RWPE1 (cell line): ENCODE measurements at places on chromosomes 16 and 17.
A peak's percentile ranks its signal among the peaks of the same experiment; 100 is the strongest.

GRCh38 chr17:29090750-29091605 is 48.0 kb downstream of the PIPOX start:
- no peak for DNase-seq

DNA sequence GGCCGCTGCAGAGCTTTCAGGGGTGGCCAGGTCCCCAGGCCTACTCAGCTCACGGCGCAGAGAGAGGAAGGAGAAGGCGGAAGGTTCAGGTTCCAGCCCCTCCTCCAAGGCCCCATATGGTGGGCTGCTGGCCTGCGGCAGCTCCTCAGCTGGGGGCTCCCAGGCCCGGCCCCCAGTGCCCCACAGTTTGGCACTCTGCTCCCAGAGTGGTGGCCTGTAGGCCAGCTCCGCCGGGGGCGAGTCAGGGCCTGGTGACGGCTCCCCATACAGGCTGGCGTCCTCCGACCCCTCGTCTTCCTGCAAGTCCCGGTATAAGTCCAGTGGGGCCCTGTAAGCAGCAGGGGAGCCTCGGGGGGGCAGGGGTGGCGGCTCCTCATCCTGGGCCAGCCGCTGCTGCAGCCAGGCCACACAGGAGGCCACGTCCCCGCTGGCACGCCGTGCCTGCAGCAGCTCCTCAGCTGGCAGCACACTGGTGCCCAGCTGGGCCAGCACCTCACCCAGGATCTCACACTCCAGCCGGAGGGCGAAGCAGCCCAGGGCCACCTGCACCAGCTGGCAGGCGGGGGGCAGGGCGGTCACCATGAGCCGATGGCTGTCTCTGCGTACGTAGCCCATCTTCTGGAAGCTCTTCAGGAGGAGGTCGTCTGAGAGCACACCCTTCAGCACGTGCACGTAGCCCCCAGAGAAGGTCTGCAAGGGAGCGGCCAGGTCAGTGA is 3.7 kb downstream of the SPATA2L start:
- DNase-seq, result no peak

GRCh38 chr17:68288375-68288774 is 2.6 kb downstream of the SLC16A6 start:
- DNase-seq, result no peak

DNA sequence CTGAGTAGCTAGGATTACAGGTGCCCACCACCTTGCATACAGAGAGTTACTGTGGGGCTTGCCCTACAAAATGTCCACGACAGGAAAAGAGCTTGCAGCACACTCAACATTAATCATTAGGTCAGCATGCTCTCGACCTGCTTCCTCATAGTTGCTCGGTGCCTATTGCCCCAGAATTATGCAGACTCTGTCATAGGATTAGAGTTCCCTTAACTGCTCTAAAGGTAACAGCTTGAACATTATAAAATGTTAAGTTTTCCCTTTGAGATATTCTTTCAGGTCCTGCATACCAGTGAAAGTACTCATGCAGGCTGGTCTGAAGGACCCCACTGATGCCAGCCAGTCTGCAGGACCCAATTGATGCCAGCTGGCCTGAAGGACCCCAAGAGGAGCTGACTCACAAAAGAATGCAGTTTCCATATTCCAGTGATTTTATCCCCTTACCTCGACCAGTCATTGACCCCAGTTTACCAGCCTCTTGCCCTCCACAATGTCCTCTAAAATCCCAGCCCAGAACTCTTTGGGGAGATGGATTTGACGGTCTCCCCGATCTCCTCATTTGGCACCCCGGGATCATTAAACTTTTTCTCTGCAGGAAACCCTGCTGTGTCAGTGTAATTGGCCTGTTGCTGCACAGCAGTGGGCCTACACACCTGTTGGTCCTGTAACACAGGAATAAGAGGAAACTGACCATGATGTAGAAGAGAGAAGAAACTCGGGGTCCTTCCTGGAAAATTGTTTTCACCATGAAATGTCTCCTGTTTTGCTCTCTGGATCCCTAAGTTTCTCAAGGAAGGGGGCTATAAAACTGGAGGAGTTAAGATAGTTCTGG is 10.6 kb downstream of the ICAM2 start:
- DNase-seq, result no peak

DNA sequence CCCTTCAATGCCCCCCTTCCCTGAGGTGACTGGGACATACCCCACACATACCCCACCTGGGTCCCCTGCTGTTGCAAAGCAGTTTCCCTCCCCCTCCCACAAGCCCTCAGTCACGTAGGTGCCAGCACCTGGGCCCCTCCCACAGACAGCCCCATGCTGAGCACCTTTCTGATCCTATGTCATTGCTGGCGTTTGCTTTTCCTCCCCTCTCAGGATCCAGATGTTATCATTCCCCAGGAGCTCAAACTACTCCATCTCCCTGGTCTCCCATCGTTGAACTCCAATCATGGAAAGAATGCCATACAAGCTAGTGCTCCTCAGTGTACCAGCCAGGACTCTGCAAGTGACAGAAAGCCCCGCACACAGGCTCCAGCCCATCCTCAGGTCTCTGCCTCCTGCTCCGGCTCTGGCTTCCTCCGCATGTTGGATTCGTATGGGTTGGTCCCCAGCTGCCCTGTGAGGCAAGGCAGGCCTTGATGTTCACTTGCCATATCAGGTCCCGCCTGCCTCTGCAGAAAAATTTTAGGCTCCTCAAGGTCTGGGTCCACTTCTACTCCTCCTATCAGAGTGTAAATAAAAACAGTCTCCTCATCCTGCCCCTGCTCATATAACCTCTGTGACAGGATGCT is 31.4 kb upstream of the MED9 start:
- no peak for DNase-seq

- DNase-seq, result no peak
Observed at GRCh38 chr17:49513641-49514040, 18.5 kb downstream of the NGFR start.

- DNase-seq, result no peak
Observed at GRCh38 chr17:74728702-74729075, 8.4 kb upstream of the RAB37 start.

DNA sequence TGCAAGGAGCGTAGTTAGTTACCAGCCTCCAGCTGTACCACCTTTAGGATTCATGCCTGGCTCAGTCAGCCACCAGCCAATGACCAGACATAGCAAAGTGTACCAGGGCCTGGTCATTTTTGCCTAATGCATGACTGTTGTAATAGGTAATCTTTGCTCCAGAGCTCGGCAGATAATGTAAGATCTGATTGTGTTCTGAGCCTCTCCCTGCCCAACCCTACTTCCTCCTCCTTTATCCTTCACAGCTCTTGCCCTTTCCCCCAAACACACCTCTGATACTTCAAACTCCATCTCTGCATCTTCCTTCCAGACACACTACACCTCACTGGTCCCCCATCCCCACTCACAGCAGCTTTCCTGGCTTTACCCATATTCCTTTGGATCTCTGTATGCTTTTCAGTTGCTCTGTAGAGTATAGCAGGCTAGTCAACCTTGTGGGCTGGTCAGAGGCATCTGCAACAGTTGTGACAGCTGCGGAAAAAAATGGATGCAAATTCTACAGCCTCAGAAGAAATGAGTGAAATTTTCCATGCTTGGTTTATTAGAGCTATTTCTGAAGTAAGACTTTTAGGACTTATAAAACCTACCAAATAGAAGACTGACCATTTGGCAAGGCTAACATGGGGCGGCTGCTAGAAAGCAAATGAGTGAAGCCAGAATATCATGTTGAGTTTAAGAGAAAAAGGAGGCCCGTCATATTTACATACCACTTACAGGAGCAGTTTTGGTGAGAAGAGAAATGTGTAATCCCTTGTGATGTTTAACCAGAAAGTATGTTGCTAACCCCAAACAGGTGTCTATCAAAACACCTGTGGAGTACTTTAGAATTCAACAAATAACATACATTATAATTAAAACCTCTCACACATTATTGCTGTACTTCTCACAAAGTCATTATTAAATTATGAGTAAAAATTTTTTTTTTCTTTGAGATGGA is 19.9 kb upstream of the C16orf87 start:
- no peak for DNase-seq

DNA sequence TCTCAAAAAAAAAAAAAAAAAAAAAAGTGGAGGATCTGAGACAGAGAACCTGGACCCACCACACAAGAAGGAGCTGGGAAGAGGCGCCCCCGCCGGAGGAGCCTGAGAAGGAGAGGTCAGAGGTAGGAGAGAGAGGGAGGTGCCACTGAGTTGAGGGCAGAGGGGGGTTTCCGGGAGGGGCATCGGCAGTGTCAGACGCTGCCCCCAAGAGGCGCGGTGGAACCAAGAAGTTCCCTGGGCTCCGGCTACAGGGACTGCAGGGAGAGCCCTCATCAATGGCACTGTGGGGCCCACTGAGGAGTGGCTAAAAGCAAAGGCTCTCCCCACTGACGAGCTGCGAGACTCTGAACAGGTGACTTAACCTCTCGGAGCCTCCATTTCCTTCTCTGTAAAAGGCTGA is 4.2 kb downstream of the CCDC42 start:
- no peak for DNase-seq

DNA sequence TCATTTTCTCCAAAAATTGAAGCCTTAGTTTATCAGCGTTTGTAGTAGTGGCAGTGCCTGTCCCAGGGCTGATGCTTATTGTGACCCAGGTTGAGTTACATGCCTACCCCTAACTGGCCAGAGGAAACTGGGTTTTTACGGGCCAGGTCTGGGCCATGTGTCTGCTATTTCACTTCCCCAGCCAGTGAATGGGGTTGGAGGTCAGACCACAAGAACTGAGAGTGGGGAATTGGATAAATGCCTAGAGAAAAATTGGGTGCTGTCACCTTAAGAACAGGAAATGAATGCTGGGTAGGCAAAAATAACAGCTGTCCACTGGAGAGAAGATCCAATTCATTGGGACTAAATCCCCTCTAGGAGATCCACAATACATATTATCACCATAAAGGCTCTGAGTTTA is 5.2 kb downstream of the ADPRM start:
- no peak for DNase-seq

GRCh38 chr16:9035996-9036395 is 55.4 kb upstream of the HAPSTR1 start:
- DNase-seq, result no peak

- no peak for DNase-seq
Observed at GRCh38 chr16:88460496-88461330, 7.6 kb downstream of the ZFPM1 start.

DNA sequence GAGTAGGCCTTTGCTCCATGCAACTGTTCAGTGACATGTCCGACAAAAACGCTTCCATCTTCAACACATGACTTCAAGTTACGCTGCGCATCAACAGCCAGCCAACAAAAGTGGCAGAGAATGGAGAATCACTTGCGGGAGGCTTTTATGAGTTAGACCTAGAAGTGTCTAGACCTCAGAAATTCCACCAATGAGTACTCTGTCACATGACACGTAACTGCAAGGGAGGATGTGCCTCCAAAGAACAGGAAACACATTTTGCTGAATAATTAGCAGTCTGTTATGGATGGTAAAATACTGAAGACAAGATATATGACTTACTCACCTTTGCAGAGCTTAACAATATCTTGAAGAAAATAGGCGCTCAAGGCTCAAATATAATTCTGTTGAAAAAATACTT is 62.1 kb downstream of the MYO1D start:
- DNase-seq, result no peak

GRCh38 chr16:48000622-48001021 is 155.2 kb downstream of the ABCC12 start:
- DNase-seq, result no peak

DNA sequence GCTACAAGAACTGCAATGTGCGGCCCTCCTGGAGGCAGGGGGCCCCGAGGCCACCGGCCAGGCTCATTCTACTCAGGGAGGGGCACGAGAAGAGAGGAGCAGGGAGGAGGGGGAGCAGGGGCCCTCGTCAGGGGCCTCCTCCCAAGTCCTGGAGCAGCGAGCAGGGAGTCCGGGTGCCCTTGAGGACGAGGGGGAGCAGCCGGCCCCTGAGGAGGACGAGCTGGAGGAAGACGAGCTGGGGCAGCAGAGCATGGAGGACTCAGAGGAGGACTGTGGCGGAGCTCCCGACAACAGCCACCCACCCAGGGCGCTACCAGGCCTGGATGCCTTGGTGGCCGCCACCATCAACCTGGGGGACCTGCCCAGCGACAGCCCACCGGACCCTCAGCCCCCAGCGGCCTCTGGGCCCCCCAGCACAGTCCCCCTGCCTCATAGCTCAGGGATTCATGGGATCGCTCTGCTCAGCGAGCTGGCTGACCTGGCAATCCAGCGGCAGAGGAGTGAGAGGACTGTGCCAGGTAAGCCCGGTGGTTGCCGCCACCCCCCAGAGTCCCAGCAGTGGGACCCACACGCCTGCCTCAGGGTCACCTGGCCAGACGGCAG is 52.2 kb downstream of the BAHCC1 start:
- no peak for DNase-seq

GRCh38 chr17:40956401-40957254 is 10.1 kb downstream of the KRT39 start:
- peak; percentile 79 for DNase-seq

DNA sequence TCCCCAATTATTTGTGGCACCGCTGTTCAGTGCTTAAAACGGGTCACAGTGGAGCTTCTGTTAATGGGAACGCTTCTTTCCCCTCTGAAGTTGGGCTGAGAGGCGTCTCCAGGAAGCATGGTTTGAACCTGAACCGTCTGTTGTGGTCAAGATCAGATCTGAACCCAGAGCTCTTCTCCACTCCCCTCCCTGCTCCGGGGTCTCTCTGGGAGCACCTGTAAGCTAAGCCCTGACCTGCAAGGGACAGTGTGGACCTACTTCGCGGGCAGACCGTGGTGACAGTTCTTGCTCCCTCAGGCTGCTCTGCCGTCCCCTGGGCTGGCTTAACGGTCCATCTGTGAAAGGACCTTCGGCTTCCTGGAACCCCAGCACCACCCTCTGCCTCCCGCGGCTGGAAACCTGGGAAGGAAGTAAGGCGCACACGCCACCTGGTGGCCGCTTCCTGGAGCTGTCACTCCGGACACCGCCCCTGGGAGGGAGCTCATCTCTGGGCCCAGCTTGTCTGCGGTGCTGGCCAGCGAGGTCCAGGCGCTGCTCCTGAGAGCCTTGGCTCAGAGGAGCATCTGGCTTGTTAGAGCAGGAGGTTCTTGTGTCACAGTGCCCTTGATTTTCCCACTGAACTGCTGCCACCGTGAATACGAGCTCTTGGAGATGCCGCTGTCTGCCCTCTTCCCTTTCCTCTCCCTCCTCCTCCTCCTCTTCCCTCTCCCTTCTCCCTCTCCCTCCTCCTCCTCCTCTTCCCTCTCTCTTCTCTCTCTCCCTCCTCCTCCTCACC is 518.5 kb upstream of the EEF2KMT start:
- no peak for DNase-seq

GRCh38 chr16:66568355-66568754 is 2.1 kb downstream of the CMTM1 start:
- no peak for DNase-seq
